Stimulated activated naive CD8-positive, alpha-beta T cell treated with anti-CD3 and anti-CD28 coated beads, Interleukin-15, amount 100 ng/mL, for 72 hours (primary cell): ENCODE measurements at places on chromosomes 3 and 15.

GRCh38 chr3:47522082-47522987 is 8.8 kb upstream of the ELP6 start:
- peak; percentile 55 for DNase-seq

GRCh38 chr3:41357271-41357670 is 158.0 kb downstream of the CTNNB1 start:
- no peak for DNase-seq

DNA sequence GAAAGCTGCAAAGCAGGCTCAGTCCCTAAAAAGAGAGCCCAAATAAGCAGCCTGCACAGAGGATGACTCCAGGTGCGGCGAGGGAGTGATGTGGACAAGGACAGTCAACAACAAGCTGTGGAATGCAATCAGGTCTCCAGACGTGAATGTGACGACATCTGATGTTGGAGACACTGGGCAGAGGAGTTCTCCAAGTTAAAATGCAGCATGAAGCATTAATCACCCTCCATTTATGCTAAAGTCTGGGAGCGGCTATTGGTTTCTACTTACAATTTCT is 316.7 kb downstream of the FGF12 start:
- no peak for DNase-seq

- DNase-seq, result no peak
These were observed 9.0 kb upstream of the RPS17 start for GRCh38 chr15:82549199-82549665.

GRCh38 chr3:121649645-121650044 is 11.1 kb downstream of the HCLS1 start:
- no peak for DNase-seq

DNA sequence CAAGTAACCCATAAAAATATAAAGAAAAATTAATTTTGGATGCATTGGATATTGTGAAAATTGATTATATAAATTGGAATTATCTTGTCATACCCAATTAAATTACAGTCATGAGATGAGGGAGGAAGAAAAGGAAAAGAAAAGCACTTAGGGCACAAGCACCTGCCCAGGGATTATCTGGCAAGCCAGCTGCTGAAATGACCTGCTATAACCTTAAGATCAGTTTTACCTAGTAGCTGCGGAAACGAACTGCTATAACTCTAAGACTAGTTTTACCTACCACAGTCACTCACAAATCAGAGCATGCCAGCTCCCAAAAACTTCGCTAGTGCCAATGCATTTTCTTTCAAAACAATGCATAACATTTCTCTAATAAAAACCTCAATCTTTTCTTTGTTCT is 26.2 kb downstream of the LRRFIP2 start:
- DNase-seq, result no peak

GRCh38 chr3:150806185-150806835 is 43.3 kb upstream of the SIAH2 start:
- DNase-seq, result no peak

- DNase-seq, result peak; percentile 26
These were observed 219.7 kb downstream of the CD47 start for GRCh38 chr3:107870943-107871638.

- DNase-seq, result no peak
These were observed 146.4 kb upstream of the PFN2 start for GRCh38 chr3:150117076-150117475.

DNA sequence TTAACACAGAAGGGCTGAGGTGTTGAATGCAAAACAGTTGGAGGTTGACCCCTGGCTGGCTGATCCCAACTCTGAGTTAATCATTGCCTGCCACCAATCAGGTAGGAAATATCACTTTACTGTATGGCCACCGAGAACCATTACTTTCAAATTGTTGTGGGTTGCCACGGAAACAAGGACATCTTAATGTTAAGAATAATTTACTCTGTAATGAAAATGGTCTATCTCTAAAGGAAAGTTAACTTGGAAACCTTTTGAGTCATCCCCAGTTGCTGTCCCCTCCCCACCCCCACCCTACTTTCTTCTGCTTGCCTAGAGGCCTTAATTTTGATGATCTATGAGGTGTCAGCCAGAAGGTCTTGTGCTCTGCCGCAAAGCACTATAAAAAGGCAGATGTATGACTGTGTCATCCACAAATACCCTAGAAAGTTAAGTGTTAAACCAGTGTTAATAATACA is 78.7 kb upstream of the SNRK start:
- no peak for DNase-seq

GRCh38 chr3:119211193-119211592 is 29.5 kb downstream of the B4GALT4 start:
- no peak for DNase-seq

- no peak for DNase-seq
These were observed 27.2 kb upstream of the MUC20 start for GRCh38 chr3:195693428-195694216.

- DNase-seq, result no peak
These were observed 257.0 kb downstream of the SV2B start for GRCh38 chr15:91357011-91357410.
